ENCODE measurements at places on chromosomes 1 and 21.

DNA sequence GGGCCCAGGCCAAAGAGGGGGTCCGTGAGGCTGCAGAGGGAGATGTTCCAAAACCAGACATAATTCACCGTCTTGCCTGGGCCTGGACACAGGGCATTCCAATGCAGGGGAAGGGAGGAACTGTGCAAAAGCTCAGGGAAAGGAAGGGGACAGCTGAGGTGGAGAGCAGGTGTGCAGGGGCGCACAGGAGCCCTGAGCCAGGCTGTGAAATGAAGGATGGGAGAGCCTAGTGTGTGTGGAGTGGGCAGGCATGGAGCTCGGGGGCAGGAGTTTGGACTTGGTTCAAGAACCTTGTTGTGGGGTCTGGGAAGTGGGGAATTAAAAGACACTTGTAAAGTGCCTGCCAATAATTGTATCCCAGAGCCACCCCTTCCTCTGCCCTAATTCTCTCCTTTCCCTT lies 2.3 kb downstream of the TNNI1 start:
- DNase-seq = no peak

GRCh38 chr1:98315309-98315708 lies 346.2 kb upstream of the SNX7 start:
- no peak for DNase-seq

GRCh38 chr1:110272045-110272444 lies 61.9 kb downstream of the KCNC4 start:
- no peak for DNase-seq

DNA sequence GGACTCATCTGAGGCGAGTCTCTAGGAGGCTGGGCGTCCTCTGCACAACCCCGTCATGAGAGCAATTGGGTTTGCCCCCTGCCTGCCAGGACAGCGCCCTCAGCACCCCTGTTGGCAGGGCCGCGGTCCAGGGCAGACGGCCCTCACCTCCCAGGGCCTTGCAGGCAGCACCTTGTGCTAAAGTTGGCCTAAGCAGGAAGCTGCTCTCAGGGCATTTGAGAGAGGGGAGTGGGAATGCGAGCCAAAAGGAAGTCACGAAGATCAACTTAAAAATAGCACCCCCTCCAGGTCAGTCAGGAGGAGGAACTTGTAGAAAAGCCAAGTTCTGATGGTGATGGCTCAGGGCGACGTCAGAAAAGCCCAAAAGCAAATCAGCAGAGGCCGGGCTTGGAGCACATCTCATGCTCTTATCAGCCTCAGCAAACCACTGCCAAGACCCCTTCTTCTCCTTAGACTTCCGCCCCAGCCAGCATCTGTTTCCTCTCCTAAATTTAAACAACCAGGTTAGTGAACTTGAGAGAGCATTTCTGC lies 12.6 kb upstream of the ADORA3 start:
- no peak for DNase-seq

- DNase-seq = no peak
These were observed 38.8 kb downstream of the POFUT2 start for GRCh38 chr21:45248893-45249381.

GRCh38 chr1:33332357-33332789 lies 11.5 kb upstream of the A3GALT2 start:
- DNase-seq = no peak

GRCh38 chr21:44353191-44353970 lies at the start of gene TRPM2:
TSS of gene TRPM2 (plus strand) at chr21:44353621. CDS start at chr21:44353701, 80 bp downstream.
- DNase-seq = no peak

DNA sequence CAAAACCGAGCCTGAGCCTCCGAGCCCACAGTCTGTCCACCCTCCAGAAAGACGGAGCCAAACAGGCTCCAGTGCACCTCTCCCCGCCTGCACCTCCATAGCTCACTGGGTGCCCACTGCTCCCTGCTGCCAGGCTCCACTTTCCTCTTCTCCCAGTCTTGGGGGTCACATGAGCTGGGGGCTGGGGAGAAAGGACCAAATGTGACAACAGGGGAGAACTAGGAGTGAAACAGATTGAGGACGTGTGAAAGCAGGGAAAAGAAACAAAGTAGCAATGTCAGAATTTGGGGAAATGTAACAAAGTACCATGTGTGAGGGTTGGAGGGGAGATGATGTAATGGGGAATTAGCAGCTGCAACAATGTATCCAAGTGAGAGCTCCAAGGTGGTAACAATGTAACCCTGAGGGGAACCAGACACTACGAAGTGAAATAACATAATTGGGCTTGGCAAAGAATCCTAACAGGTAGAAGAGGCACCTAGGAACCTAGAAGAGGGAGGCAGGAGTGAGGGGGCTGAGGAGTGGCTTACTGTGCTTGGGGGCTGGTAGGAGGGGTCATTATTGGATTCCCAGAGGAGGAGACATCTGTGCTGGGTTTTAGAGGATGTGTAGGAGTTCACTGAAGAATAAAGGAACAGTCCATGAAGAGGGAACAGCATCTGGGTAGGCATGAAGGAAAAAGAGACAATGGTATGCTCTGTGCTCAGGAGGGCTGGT lies 12.5 kb downstream of the SDC3 start:
- no peak for DNase-seq

GRCh38 chr1:31891280-31891679 lies 46.9 kb downstream of the PTP4A2 start:
- no peak for DNase-seq

DNA sequence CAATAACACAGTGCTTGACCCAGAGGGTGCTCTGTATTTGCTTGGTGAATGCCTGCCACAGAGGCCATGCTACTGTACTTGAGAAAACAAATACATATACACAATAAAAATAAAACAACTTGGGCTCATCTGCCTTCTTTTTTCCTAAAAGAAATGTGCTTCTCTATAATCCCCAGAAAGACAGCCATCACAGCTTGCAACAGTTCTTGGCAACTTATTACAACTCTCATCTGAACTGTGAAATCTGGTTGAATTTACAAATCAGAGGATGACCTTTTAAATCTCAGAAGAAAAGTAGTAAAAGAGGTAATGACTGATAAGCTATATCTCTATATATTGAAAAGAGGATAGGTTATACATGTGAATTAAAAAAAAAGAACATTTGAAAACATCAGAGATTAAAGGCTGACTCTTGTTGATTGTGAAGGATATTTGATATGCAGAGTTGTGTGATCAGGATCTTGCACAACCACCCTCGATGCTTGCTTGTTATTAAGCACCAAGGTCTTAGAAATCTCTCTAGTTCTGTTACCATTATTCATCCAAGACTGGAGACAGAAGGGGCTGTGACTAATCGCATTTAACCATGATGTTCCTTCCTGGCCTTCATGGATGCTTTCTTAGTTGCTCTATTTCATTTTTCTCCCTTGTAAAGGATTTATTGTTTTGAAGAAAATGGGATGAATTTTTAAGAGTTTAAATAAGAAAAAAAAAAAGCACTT lies 213.4 kb downstream of the APP start:
- no peak for DNase-seq

- no peak for DNase-seq
These were observed at the start of gene EVA1C for GRCh38 chr21:32412162-32413014. TSS of gene EVA1C (plus strand) at chr21:32412706. CDS start at chr21:32412854, 148 bp downstream.

DNA sequence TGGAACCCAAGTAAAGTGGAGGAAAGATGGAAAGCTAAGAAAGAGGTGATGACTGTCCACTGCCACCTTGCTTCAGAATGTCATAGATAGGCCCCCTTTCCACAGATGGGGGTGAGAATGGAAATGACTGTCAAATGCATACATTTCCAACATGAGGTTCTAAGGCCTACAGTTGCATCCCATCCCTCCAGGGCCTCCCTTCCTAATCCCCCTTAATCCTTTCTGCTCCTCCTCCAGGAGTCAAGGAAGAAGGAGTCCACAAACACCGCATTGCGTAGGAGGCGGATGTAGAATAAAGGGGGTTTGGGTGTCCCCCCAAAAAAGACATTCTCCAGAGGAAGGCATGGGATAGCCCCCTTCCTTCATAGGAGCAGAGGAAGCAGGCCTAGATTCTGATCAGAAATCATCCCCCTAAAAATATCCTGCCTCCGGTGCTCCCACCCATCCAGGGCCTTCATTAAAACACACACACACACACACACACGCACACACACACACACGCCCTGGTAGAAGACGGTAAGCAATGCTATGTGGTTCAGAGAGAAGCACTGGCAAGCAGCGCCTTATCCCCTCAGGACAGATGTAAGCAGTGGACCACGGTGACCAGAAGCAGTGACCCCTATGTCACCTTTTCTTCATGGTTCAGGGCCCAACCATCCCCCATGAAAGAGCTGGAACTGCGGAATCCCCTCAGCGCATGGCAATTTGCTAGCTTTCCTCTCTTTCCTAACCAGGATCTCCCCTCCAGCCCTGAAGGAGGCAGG lies 2.0 kb downstream of the SV2A start:
- no peak for DNase-seq

DNA sequence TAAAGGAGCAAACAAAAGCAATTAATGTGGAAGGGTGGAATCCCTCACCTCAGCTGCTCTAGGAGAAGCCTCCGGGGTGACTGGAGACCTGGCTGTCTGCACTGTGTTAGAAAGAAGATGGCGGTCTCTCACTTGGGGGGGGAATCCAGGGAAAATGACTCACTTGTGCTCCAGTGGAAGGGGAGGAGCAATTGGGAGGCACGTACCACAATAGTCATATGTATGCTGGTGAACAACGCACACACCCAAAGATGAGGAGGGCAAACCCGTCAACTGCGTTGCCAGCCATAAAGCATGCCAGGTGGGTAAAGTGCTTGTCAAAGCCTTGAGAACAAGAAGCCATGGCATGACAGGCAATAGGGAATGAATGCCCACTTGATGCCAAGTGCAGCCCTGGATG lies 22.1 kb downstream of the PLEKHA6 start:
- DNase-seq = no peak

- no peak for DNase-seq
These were observed 70.0 kb downstream of the FAAP20 start for GRCh38 chr1:2124446-2125198.

DNA sequence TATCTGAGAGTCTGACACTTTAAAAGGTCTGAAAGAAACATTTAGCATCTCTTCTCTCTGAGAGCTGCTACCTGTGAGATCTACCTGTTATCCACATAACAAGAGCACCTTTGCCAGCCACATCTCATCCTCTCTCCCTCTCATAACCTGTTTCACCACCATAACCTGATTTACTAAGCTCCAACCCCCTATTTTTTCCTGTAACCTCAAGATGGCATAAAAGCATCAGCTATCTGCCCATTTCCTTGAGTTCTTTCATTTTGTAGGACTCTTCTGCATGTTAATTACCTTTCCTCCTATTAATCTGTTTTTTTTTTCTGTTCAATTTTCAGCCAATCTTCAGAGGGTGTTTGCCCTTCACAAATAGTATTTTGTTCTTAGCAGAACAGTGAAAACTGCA lies 136.5 kb upstream of the KCNK1 start:
- DNase-seq = no peak

DNA sequence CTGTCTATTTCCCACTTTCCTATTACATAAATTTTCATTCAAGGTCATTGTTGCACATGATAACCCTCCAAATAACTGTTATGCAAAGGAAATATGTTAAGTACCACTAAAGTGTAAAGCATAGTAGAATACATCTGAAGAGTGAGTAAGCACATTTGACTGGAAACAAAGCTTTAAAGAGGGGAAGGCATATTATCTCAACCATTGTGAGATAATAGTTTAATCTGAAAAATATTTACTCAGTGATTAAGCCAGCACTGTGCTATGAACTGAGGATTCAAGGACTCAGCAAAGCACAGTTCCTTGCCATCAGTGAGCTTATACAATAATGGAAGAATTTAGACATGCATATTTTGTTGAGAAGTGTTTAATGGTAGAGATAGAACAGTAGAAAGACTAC lies 127.4 kb downstream of the HMCN1 start:
- DNase-seq = no peak

GRCh38 chr1:36231191-36231590 lies 6.9 kb downstream of the THRAP3 start:
- no peak for DNase-seq

DNA sequence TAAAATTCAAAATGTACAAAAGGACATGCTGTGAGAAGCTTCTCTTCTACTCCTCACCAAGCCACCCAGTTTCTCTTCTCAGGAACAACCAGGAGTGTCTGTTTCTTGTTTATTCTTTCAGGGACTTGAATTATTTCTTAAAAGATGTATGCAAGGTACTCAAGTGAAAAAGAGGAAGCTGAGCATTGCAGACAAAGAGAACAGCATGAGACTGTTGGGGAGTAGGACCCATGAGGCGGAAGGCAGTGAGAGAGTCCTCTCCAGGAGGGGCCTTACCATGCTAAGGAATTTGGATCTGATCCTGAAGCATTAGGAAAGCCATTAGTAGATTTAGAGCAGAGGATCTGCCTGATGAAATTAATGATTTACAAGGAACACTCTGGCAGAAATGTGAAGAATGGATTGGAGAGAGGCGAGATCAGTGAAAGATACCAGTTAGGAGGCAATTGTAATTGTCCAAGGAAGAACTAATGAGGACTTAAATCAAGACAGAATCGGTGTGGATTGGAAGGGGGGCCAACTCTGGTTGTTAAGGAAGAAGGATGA lies 14.7 kb upstream of the SSX2IP start:
- DNase-seq = no peak

GRCh38 chr1:109722908-109723691 lies 11.0 kb downstream of the GSTM5 start:
- no peak for DNase-seq

DNA sequence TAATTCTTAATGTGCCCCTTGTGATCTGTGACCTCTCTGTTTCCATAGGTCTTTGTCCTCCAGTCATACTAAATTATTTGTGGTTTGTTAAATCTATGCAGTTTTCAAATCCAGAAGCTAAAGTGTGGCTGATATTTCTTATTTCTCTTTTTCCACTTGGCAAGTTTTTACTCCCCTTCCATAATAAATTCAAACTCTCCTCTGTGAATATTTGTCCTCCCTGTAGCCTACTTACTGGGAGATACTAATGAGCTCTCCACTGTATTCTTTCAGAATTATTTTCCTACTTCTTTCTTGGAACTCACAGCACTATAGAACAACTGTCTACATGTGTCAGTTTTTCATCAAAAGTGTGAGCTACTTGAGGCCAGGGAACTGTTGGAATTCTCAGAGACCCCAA lies 430.8 kb upstream of the PTBP2 start:
- DNase-seq = no peak

- no peak for DNase-seq
These were observed 56.4 kb upstream of the ADORA3 start for GRCh38 chr1:111559736-111560279.

DNA sequence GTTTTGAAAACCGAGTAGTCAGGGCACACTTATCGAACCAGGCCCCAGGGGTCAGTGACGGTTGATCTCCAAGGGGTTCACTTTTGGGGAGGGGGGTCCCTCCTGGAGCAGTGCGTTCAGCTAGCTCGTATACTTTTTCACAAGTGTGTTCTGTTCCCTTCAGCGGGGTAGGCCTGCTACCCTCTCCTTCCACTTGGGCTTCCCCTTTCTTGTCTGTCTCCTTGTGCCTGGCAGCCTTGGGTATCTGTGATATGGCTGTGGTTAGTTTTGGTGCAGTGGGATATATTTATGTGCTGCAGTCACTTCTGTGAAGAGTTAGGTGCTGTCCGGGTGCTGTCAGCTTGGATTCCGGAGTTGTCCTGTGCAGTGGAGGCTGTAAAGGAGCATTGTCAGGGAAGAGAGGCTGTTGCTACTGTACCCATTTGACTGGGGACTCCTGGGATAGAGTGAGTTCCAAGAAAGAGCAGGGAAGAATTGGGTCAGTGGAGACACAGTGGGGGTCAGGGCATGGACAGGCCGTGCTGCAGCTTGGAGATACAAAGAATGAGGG lies 29.7 kb downstream of the ADARB1 start:
- no peak for DNase-seq
